ENCODE measurements at places on chromosomes 16 and 17.

DNA sequence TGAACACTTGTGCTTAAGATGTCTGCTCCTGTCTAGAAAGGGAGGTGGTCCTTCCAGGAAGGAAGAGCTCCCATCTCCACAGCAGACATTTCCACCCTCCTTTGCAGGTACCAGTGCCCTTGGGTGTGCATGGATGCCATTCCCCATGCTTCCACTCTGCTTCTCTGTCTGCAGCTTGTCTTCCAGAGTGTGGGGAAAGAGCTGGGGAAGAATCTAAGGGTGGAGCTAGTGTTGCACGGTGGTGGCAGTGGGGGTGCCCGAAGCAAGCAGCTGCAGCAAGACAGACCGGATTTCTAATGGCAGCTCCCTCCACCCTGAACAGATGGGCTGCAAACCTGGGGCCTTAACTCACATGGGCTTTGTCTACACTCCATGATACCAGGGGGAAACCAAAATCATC lies 22.6 kb upstream of the HOXB13 start:
- DNase-seq, result no peak

GRCh38 chr16:31385680-31386079 lies 7.5 kb upstream of the ITGAD start:
- no peak for DNase-seq

DNA sequence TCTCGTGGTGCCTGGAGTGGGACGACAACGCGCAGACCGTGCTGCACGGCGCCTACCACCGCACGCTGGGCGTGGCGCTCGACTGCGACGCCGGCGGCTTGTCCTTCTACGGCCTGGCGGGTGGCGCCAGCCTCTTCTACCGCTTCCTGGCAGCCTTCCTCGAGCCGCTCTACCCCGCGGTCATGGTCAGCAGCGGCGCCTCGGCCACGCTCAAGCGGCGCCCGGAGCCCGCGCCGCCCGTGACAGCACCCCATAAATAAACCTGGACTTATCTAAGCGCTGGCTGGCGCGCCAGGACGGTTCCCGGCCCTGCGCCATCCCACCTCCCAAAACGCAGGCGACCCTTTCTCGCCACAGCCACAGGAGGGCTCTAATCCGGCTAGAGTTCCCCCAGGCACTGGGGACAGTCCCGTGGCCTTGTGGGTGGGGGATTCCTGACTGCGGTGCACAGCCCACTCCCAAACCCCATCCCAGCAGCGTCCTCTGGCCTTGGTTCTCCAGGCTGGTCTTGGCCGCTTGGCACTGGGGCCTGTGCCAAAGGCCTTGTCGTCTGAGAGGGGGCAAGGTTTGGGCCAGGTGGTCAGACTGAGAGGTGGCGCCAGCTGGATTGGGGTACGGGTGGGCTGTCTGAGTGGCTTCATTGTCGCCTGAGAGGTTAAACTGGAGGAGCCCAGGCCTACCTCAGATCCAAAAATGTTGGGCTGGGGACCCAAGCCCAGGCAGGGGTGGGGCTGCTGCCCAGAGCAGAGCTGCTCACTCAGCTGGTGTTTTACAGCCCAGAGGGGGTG lies 10.1 kb upstream of the SLC16A5 start:
- DNase-seq, result no peak

DNA sequence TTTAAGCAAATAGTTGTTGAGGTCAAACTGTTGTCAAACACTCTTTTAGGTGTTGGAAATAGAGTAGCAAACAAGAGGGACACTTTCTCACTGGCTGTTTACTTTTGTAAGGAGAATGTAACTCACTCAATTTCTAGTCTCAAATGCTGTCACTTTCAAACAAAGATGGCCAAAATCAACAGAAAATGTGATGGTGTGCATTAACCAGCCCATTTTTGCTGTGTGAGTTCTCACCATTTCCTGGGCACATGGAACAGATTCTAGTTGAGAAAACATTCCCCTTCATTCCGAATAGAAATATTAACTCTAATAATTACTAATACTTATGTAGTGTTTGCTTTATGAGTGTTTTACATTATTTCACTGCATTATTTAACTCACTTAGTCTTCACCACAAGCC lies 128.2 kb upstream of the XYLT1 start:
- no peak for DNase-seq

GRCh38 chr16:14549789-14550153 lies 80.3 kb downstream of the PARN start:
- no peak for DNase-seq

- DNase-seq, result no peak
Observed at GRCh38 chr16:1982013-1982433, 754 bp upstream of the NOXO1 start.

- DNase-seq, result no peak
Observed at GRCh38 chr17:51170736-51171135, 4.5 kb downstream of the NME2 start.

Measured in cortex of kidney (tissue), 1 donor.